ENCODE measurements at places on chromosomes 12 and 14.

GRCh38 chr12:7806863-7807487 is 17.8 kb downstream of the NANOG start:
- peak; percentile 88 for DNase-seq

GRCh38 chr14:67513631-67514108 is 19.4 kb upstream of the PLEKHH1 start:
- DNase-seq = no peak

DNA sequence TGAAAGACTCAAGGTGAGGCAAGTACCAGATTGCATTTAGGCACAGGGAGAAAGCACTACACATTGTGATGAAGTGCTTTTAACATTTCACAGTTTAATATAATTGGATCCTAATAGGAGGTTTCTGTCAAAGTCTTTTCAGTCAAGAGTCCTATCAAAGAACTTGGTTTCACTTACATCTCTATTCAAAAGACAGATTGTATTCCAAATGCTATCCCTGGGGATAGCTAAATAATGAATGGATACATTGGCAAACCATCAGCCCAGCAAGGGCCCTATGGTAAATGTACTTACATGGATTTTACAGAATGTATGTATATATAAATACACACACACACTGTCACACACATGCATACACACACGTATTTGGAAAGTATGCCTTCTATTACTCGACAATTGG is 655.5 kb upstream of the FLRT2 start:
- DNase-seq = no peak

GRCh38 chr12:59079002-59079401 is 158.7 kb upstream of the LRIG3 start:
- no peak for DNase-seq

GRCh38 chr14:73162251-73162650 is 25.9 kb downstream of the PSEN1 start:
- DNase-seq = no peak

- DNase-seq = peak; percentile 16
These were observed 13.0 kb upstream of the OR6J1 start for GRCh38 chr14:22656945-22657731.

- DNase-seq = no peak
These were observed 391.3 kb downstream of the EMP1 start for GRCh38 chr12:13587721-13588390.

GRCh38 chr12:114679452-114679875 is 4.5 kb downstream of the TBX3 start:
- no peak for DNase-seq

GRCh38 chr14:92259613-92260357 is 63.2 kb upstream of the SLC24A4 start:
- no peak for DNase-seq

- peak; percentile 41 for DNase-seq
These were observed 18.0 kb downstream of the TNFAIP2 start for GRCh38 chr14:103141117-103141796.

DNA sequence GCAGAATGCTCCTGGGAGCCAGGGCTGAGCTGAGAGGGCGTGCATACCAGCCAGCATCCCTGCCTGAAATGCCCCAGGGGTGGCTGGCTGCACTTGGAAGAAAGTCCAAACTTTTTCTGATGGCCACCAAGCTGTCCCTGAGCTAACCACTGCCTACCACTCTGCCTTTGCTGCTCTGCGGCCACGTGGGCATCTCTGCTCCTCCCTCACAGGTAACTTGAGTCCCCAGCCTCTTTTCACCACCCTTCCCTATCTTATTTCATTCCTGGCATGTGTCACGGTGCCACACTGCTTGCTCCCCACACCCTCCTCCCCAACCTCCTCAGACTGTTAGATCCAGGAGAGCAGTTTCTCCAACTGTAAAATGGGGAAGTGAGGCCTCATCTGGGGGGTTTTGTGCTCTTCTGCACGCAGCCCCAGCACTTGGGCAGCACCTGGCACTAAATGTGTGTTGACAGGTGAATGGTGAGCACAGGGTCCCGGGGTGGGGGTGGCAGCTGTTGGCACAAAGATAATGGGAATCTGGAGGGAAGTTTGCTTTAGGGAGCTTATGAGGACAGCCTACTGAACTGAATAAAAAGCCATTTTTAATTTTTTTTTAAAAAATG is 113.0 kb downstream of the GLT1D1 start:
- DNase-seq = no peak

- DNase-seq = no peak
These were observed 52.1 kb downstream of the GSC start for GRCh38 chr14:94717808-94718207.

DNA sequence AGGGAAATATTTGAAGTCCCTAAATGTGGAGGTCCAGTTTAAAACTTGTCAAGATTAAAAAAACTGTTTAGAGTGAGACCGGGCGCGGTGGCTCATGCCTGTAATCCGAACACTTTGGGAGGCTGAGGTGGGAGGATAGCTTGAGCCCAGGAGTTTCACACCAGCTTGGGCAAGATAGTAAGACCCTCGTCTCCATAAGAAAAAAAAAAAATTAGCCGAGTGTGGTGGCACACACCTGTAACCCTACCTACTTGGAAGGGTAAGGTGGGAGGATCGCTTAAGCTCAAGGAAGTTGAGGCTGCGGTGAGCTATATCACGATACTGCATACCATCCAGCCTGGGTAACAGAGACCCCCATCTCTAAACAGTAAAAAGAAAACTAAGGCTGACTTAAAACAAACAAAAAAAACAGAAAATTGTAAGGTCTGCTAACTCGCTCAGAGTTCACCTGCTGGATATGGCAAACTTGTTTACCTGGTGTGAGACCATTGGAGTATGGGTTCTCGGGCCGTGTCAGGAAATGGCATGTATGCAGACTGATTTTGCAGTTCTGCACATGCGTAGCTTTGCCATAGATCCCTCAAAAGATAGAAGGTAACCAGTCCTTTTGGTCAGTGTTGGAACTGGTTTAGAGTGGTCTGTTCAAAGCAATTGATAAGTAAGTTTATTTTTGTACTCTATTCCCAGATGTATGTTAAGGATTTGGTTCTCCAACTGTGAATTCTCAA is 2.1 kb downstream of the RNF10 start:
- peak; percentile 39 for DNase-seq

DNA sequence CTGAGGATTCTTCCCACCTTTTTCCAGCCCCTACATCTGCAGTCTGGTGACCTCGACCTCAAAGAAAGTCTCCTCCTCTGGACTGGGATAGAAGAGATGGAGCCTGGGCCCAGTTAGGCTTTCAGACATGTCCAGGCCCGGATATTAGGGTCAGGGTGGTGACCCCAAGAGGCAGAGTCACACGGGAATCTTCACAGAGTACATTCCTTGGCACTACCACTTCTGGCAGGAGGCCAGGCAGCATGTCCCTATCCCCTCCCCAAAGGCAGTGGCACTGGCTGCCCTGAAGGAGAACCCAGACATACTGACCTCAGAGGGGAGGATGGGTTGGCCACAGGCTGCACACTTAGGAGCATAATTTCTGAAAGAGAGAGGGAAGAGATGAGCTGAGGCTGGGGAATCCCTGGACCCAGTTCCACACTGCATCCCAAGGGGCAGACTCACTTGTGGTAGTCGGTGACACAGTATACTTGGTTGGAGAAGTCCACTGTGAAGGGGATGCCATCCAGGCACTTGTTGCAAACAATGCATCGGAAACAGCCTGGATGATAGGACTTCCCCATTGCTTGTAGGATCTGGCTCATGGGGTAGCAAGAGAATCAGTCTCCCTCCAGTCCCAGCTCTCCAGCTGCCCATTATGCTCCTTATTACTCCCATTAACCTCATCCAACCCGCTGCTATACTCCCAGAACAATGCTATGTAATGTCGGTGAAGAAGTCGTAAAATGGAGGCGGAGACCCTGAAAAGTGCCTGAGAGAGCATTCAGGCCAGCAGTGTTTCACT is 7.6 kb downstream of the AJUBA start:
- DNase-seq = no peak

GRCh38 chr14:34018564-34019244 is 67.8 kb upstream of the EGLN3 start:
- no peak for DNase-seq

DNA sequence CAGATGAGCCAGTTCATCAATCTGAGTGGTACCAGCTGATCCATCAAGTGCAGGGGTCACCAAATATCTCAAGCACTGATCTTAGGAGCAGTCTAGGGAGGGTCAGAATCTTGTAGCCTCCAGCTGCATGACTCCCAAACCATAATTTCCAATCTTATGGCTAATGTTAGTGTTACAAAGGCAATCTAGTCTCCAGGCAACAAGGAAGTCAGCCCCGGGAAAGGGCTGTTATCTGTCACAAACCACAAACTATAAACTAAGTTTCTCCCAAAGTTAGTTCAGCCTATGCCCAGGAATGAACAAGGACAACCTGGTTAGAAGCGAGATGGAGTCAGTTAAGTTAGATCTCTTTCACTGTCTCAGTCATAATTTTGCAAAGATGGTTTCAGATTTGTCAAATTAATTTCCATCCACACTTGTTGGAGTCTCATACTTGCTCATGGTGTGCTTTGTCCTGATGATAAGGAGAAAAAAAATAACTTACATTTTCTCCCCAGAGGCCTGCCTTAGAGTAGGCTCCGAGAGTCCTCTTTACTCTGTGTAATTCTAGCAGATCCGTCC is 3.9 kb upstream of the ABHD4 start:
- DNase-seq = no peak

DNA sequence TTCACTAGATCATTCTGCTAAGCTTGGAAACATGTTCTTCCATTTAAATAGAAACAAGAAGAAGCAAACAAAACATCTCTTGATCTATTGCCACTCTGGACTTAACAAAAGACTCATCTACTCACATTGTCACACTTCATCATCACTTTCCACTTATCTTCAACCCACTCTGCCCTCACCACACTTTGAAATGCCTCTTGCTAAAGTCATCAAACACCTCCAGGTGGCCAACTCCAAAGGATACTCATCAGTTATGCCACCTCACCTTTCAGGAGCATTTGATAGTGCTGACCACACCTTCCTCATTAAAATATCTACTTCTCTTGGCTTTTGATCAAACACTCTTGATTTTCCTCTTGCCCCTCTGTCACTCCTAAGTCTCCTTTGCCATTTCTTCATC is 7.2 kb downstream of the EFCAB11 start:
- DNase-seq = no peak

GRCh38 chr14:105398726-105399465 is 558 bp downstream of the TEX22 start:
- peak; percentile 71 for DNase-seq

DNA sequence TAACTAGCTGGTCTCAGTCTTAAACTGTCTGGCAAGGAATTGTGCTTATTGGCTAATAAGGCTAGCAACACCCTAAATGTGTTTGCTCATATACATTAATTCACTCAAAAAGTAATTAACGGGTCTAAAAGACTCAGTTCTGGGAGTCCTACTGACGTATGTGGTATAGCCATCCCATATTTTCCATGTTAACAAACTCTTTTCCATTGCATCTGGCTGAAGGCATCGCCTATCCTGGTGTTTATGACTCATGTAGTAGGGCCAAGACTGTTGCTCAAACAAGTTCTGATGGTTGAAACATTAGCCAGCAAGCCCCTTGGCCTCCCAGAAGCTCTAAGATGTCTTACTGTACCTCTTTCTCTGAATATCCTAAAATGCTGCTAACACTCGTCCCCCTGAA is 98.5 kb downstream of the PHLDA1 start:
- DNase-seq = peak; percentile 27

DNA sequence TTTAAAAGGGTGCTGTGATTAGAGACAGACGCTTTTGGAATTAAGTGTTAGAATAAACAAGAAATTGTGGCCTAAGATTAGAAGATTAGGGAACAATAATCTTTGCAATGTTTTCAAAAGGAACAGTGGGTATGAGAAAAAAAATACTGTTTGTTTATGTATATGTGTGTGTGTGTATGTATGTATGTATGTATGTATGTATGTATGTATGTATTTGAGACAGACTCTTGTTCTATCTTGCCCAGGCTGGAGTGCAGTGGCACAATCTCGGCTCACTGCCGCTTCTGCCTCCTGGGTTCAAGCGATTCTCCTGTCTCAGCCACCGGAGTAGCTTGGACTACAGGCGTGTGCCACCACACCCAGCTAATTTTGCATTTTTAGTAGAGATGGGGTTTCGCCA is 81.6 kb downstream of the TRAFD1 start:
- DNase-seq = no peak

GRCh38 chr12:104944252-104944651 is 13.8 kb downstream of the SLC41A2 start:
- no peak for DNase-seq

- peak; percentile 13 for DNase-seq
These were observed 315.9 kb downstream of the BMP4 start for GRCh38 chr14:53640695-53641094.

GRCh38 chr12:80679346-80680131 is 27.9 kb upstream of the MYF6 start:
- DNase-seq = peak; percentile 87

DNA sequence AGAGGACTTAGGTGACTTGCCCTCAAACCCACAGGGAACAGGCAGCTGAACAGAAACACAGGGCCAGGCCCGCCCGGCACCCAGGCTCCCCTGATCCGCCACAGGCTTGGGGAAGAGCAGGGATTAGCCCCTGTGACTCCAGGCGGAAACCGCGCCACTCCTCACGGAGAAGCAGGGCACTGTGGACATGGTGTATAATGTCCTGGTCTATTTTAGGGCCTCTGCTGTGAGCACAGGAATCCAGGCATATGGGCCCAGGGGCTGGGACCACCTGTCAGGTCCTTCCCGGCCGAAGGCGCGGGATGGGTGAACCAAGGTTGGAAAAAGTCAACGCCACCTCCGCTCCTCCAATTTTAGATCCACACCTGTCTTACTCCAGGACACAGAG is 34.6 kb upstream of the MEG3 start:
- no peak for DNase-seq

DNA sequence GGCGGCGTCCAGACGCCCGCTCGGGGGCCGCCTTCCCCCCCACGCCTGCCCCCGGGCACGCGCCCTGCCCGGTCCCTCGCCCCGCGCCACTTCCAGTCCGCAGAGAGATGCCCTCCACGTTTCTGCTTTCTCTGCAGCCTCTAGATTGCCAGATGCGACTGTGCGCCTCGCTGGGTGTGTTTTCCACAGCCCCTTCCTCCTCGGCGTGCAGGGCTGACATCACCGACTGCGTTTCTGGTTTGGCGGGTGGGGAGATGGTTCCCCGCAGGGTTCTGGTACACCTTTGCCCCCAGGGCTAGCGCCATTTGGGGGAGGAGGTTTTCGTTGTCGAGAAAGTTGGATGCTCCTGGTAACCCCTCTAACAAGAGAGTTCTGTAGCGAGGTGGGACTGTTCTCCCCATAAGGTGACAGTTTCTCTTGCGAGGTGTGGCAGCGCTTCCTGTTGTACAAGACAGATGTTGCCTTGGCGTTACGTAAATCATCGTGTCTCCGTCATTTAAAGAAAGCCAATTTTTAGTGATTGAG is 1.5 kb downstream of the CALM1 start:
- peak; percentile 45 for DNase-seq

Data from endothelial cell of umbilical vein (primary cell).